ENCODE measurements at places on chromosomes 11 and 22.

DNA sequence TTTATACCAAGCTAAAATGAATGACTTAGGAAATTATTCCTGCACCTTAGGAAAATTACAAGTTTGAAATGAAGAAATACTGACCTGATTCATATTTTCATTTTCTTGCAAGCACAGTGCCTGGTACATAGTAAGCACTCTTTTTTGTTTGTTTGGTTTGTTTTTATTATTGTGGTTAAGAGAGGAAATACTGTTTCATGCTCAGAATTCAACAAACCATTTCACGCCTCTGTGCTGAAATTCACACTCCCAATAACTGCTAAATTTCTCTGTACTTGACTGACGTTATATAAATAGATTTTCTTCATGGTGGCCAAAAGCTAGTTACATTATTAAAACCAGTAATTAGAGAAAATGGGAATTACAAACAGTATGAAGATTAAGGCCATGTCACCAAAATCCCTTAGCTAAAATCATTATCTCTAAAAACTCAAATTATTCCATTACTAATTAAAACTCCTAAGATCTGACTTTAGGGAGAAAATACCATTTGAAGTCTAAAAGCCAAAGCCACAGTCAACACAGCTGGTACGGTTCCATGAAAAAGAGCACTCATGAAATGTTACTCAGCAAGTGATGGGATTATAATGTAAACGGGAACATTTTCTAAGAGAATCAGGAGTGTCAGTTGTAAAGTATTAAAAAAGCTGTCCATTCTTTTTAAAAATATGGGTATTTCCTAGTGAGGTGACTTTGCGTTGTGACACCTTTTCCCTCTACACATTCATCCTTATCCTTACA is 77.8 kb upstream of the DDI1 start:
- peak; percentile 42 for DNase-seq

DNA sequence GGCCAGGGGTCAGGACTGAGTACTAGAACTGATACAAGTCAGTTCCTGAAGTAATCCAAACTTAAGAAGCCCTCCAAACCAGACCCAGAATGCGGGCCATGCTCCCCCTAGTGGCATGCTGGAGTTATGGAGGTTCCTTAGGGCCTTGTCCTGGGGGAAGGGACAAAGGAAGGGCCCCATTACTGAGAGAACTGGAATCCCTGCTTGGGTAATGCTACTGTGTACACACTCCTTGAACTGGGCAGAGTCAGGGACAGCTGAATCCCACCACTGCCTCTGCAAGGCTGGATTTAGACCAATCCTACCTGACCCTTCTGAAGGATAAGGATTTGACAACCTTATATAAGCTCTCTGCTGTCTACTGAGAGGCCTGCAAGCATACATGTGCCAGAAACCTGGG is 97.3 kb upstream of the AKIP1 start:
- DNase-seq: peak; percentile 94

- DNase-seq: no peak
These were observed 17.5 kb upstream of the CD3E start for GRCh38 chr11:118287006-118287405.

- no peak for DNase-seq
These were observed 3.5 kb upstream of the MAPK8IP2 start for GRCh38 chr22:50597097-50597496.

DNA sequence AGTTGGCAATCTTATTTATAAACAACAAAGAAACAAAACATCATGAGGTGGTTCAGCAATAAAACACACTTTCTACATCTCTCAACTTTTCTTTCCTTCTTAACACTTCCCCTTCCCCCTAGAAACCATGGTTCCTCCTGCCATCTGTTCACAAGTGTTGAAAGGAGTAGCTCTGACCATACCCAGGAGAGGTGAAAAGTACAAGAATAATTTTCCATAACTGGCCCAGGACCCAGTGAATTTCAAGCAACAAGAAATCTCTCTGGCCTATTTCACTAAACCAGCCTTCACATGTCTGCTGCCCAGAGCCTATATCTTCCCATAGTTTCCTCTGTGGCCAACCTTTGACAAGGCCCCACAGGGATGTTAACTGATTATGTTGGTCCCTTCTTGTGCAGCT is 98.2 kb upstream of the CEP126 start:
- DNase-seq: no peak

DNA sequence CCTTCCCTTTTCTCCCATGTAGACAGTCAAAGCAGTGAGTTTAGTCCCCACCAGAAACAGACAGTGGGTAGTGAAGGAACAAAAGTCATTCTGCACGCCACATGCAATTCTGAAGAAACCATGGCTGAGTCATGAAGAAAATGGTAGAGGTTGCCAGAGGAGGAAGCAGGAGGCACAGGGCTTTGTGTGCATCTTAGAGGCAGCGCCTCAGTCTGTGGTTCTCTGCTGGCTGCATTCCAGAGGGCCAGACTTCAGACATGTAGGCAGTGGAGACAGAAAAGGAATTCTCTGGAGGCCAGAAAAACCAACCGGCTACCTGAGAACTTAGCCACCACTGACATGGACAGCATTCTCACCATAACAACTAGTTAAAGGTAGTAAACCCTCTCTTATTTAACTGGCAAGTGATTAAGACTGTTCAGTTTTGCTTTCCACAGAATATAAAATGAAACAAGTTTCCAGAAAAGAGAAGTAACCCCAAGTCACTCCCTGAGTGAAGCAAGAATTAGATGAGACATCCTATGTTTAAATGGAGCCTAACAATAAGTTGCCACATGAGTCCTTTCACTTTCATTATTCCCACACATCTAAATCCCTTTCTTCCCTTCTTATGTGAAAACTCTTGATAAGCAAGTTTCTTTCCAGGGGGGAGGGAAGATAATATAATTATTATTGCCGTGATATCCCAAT is 556.1 kb downstream of the SOX6 start:
- DNase-seq: peak; percentile 85

DNA sequence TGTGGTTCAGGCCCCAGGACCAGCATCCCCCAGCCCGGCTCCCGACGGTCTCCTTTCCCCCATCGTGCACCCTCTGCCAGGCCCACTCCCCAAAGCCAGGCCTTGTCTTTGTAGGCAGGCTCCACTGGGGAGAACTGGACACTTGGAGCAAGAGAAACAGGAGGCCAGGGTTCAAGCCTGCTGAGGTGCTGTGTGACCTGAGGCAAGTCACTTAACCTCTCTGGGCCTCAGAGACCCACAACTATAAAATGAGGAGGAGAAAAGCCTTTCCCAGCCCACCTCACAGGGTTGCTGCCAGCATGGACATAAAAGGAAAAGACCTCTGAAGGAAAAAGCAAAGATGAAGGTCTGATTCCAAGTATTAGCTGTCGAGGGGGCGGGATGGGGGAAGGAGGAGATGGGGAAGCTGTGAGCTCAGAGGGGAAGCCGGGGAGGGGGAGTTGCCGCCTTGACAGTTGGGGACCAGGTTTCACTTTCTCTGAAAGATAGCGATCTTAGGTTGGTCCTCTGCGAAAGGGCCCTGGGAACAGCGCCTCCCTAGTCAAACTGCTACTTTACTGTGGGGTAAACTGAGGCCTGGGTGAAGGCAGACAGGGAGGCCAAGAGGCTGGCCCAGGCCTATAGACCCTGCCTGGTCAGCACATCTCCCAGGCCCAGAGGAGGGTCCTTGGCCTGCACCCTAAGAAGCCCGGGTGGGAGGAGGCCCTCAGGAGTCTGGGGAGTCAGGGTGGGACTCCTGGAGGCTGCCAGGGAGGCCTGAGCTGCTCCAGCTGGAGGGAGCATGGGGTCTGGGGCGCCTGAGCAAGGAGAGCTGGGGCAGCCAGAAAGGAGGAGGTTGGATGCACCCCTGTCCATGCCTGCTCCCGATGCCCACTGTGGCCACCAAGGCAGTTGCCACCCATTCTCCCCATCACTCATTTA is 991 bp upstream of the OSM start:
- no peak for DNase-seq

DNA sequence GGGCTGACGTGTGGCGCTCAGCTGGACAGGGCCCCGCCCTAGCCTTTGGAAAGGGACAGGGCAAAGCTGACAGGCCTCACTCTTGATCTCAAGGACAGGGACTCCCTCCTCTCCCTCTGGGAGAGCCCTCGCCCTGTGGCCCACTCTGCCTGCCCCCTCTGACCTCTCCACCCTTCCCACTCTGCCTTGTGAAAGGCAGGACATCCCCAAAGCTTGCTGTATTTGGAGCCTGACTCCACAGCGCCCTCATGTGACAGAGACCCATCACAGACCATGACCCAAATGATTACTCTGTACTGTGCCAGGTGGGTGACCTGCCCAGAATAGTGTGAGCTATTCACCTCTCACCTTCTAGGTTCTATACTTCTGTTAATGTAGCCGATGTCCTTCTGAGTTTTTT is 18.8 kb downstream of the P2RY2 start:
- DNase-seq: peak; percentile 55

DNA sequence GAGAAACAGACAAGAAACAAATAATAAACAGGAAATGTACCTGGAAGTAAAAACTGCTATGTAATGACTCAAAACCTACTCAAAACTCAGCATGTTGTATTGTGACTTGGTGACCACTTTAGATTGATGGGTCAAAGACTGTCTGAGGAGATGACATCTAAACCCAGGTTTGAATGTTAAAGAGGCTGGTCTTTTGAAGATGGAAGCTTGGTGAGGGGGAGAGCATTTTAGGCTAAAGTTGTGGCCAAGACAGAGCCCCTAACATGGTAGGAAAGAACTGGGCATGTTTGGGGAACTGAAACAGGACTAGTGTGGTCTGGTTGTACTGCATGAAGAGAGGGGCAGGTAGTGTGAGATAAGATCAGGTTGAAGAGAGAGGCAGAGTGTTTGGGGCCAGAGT is 85.3 kb upstream of the MYO18B start:
- DNase-seq: no peak

GRCh38 chr11:125957618-125958332 is 11.9 kb downstream of the VSIG10L2 start:
- DNase-seq: no peak

- DNase-seq: peak; percentile 74
These were observed 41.8 kb upstream of the AMPD3 start for GRCh38 chr11:10413268-10413667.

DNA sequence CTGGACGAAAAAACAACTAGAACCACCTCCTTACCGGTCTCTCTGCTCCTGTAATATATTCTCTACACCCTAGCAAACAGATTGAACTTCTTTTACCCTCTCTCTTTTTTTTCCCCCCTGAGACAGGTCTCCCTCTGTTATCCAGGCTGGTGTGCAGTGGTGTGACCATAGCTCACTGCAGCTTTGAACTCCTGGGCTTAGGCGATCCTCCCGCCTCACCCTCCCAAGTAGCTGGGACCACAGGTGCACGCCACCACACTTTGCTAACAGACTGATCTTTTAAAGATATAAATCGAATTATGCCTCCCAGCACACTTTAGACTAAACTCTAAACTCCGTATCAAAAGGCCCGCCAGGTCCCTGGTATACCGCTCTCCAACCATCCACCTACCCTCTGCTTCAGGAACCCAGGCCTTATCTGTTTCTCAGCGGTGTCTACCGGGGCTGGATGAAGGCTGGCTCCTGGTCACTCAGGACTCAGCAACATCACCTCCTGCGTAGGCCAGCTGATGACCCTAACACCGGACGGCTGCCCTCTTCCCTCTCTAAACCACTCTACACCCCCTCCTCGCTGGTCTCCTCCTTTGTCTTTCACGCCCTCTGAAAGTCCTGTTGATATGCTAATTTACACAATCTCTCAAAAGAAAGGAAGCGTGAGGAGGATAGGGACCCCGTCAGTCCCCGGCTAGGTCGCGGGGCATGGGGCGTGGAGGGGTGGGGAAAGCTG is 745 bp downstream of the C22orf39 start:
- no peak for DNase-seq

DNA sequence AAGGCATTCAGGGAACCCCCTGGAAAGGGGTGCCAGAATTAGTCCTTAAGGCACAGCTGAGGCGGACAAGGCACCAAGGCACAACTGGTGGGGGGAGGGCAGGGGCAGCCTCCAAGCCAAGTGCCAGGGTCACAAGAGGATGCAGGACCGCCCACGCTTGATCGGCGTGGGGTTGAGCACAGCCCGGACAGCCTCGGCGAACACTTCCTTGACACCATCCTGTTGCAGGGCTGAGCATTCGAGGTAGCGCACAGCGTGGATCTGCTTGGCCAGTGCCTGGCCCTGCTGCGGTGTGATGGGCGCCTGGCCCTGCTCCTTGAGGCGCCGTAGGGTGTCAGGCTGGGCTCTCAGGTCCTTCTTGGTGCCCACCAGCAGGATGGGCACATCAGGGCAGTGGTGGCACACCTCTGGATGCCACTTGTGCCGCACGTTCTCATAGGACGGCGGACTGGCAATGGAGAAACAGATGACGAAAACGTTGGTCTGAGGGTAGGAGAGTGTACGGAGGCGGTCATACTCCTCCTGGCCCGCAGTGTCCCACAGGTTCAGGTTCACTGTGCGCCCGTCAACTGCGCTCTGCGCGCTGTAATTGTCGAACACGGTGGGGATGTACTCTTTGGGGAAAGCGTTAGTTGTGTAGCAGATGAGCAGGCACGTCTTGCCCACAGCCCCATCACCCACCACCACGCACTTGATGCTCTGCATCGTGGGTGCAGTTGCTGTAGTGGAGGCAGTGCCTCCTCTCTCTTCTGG is 13.1 kb downstream of the RHOG start:
- DNase-seq: no peak

- peak; percentile 7 for DNase-seq
These were observed 11.4 kb upstream of the SEC14L3 start for GRCh38 chr22:30483169-30483568.

- no peak for DNase-seq
These were observed 12.5 kb upstream of the POU2AF1 start for GRCh38 chr11:111391328-111392124.

DNA sequence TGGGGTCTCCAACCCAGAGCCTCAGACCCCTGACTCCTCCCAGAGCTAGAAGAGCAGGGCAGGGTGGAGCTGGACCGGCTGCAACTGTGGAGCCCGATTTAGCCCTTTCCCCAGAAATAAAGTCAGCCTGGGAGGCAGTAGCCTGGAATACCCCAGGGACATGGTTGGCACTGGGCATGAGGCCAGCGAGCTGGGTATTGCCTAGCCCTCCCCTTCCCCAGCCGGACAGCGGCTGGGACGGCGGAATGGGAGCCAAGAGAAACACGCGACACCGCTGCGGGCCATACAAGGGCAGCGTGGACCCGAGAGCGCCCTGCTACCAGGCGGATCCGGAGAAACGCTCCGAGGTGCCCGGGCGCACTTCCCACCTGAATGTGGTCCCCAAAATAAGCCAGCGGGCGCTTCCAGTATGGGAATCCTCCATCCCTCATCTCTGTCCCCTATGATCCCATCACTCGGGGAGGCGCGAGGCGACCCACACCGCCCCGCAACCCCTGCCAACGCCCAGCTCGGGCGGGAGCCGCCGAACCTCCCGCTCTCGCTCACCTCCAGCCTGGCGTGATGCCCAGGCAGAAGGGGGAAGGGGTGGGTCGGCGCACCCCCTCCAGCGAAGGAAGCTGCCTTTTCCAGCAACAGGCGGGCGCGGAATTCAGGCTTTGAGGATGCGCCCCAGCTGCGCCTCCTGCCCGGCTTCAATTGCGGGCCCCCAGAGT is 758 bp downstream of the MCAM start:
- DNase-seq: no peak

Data from choroid plexus epithelial cell (primary cell).